Stimulated activated CD8-positive, alpha-beta memory T cell treated with anti-CD3 and anti-CD28 coated beads, Interleukin-4, amount 100 ng/mL, for 24 hours (primary cell): ENCODE measurements at places on chromosomes 6 and 20.

GRCh38 chr6:1773700-1774099 lies 164.0 kb downstream of the FOXC1 start:
- DNase-seq = no peak

DNA sequence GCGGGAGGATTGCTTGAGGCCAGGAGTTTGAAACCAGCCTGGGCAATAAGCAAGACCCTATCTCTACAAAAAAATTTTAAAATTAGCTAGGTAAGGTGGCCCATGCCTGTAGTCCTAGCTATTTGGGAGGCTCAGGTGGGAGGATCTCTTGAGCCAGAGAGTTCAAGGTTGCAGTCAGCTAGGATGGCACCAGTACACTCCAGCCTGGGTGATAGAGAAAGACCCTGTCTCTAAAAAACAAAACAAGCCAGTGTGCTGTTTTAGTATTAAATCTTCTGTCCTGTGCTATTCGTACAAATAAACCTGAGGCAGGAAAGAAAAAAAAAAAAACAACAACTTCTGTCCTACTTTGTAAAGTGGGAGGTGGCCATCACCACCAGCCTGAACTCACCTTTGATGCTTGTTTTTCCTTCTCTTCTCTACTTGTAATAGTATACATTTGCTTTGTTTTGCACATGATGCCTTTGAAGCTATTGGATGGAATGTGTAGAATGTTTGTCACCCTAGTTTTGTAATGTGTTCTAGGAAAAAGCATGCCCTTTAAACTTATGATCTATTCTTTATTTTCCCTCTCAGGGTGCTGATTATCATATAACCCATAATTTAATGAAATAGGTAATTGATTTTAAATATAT lies 102.5 kb downstream of the CRYBG1 start:
- DNase-seq = no peak

GRCh38 chr6:36501686-36502085 lies 45.6 kb downstream of the STK38 start:
- no peak for DNase-seq

DNA sequence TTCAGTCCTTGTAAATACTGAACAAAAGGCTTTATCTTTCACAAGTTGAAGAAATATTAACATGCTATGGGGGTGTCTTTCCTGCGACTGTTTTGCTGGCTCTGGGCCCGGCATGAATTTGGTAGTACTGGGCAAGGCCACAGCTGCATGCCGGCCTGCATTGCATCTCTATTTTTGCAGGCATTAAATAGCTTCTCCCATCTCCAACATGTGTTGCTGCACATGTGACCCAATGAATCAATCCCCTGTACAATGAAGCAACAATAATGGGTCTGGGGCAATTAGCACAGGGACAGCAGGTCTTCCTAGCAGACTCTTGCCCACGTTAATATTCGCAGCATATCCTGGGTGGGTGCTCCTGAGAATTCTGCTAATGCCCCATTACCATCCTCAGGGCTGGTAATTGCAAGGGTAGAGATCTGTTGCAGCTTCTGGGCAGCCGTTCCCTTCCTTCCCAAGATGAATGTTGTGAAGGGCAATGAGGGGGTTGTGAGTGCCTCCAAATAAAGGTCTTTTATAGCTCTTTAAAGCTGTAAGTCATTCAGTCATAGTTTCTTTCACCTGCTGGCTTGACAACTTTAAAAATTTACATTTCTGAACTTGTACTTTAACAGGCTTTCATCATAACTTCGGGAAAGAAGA lies 24.3 kb upstream of the CDYL start:
- DNase-seq = no peak

GRCh38 chr20:7935027-7935551 lies 5.2 kb downstream of the HAO1 start:
- no peak for DNase-seq

DNA sequence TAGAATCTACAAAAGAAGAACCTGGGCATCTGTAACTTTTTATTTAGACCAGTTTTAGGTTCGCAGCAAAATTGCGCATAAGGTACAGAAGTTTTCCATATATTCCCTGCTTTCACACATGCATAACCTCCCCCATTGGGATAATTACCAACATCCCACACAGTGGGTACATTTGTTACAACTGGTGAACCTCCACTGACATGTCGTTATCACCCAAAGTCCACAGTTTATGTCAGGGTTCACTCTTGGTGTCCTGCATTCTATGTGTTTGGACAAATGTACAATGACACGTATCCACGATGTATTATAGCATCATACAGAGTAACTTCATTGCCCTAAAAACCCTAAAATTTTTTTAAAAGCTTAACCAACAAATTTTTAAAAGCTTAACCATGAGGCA lies 109.7 kb downstream of the SMLR1 start:
- DNase-seq = no peak

DNA sequence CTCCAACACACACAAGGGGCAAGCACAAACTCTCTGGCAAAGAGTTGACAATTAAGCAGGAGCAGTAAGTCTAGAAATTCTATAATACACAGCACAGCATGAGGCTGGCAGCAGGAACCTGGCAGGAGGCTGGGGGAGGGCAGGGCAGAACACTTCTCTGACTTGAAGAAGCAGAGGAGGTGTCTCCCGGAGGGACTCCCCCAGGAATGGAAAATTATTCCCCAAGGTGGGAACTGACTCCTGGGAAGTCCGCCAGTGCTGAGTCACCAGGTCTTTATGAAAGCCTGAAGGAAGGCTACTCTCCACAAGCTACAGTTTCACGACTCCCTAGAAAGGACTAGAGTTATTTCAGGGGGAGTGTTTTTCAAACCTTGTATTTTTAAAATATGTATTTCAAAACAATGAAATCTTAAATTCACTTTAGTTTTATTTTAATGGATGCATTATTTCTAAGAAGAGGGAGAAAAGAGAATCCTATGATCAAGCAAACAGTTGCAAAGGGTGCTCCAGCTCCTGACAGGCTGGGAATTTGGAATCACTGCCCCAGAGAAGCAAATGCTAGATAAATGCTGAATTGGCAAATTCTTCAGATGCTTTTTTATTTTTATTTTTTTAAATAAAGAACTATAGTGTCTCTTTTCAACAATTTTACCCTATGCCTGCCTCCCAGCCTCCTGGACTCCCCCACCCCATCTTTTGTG lies 192.8 kb downstream of the LY86 start:
- no peak for DNase-seq

DNA sequence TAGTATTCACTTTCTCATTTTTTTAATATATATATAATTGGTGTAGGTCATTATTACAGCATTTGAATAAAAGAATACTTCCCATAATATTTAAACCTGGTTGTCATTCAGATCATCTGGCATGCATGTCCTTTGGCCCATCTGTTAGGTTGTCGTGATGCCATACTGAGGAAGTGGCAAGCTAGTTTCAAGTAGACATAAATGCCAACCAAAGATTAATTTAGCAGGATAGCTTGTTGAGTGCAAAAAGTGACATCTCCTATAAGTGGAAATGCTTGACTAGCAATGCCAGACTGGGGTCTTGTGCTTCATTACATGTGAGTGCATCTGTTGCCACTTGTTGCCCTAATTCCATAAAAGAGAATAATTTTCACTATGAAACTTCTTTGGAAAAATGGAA lies 1044.7 kb downstream of the GRIK2 start:
- DNase-seq = no peak
